ENCODE measurements at places on chromosomes 5 and 9.

DNA sequence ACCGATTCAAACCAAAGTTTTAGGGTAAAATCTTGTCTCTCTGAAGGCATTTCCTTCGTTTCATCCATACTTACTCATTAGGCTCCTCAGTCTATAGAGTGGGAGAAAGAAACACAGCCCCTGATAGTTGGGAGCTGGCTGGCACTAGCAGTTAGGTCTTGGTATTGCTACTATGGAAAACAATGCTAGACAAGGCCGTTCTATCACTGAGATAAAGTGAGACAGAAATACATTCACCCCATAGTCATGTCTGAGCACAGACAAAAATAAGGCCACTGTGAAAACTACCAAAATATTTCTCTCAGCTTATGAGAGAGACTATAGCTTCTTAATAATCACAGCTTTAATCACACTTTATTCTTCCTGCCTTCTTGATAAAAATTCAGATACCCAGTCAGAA is 28.7 kb upstream of the KCNV2 start:
- DNase-seq = no peak

DNA sequence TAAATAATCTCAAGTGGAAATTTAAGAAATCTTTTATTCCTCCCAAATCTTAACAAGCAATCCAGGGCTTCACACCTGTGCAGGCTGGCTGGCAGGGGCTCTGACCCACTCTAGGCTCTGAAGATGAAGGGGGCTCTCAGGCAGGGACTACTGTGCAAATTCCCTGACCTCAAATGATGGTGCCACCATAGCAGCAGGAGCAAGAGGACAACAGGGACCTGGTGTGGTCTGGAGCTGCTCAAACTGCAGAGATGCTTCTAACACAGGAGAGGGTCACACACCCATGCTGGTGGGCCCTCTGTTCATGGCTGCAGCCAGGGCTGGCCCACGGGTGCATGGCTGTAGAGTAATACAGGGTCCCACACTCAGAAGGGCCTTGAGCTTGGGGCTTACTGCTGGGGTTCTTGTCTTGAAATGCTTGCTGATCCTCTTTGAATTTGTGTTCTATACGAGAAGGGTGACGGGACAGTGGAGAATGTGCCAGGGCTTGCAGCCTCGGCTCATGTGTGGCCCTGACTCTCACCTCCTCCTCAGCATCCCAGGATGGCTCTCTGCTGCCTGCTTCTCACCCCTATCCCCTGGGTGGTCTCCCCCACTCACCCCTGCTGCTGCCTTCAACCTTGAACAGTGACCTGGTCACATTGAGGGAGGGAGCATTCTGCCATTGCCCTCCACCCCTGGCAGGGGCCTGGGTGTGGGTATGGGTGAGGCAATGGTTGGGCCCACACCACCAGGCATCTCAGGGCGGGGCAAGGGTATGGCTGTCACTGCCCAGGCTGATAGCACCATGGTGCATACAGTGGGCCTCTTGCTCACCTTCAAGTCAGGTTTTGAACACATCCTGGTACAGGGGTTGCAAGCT is 191.7 kb downstream of the FSTL4 start:
- no peak for DNase-seq

DNA sequence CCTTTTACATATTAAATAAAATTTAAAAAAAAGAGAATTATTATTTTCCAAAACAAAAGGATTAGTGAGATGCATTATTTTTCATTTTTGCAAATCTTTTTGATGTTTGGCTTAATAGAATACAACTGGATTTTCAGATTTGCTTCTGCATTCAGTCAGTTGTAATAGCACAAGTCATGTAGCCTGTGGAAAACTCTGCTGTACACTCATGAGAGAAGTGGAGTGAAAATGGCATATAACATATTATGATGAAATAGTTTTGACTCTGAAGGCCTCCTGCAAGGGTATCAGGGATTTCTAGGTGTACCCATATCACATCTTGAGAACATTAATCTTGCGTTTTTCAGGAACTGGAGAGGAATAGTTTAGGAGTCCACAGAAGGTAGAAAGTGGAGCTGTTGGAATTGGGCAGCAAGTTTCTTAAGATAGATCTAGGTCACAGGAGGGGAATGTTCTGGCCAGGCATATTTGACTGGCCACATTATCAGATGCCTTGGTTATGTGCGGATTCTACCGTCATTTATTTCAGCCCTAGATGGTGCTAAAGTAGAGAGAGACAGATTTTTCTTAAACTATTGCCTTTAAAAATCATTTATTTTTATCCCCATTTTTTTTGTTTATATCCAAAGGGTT is 16.4 kb downstream of the LNPEP start:
- no peak for DNase-seq

DNA sequence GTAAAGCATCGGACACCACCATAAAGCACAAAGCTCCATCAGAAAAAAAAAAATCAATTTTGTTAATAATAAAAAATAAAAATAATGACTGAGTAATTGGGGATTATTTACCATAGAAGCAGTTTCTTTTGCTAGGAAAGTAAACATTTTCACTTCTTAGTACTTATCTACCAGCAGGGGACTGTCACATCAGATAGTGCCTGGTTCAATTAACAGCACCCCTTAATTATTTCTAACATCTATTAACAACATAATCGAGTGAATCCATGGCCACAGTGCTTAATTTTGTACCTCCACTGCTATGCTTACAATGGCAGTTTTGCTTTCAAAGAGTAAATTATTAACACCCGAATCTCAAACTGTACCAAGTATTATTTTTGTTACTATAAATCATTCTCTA is 221.7 kb downstream of the SMARCA2 start:
- DNase-seq = no peak

- DNase-seq = no peak
These were observed 739 bp downstream of the CARD9 start for GRCh38 chr9:136372561-136373299.
